ENCODE measurements at places on chromosomes 2 and 18.

DNA sequence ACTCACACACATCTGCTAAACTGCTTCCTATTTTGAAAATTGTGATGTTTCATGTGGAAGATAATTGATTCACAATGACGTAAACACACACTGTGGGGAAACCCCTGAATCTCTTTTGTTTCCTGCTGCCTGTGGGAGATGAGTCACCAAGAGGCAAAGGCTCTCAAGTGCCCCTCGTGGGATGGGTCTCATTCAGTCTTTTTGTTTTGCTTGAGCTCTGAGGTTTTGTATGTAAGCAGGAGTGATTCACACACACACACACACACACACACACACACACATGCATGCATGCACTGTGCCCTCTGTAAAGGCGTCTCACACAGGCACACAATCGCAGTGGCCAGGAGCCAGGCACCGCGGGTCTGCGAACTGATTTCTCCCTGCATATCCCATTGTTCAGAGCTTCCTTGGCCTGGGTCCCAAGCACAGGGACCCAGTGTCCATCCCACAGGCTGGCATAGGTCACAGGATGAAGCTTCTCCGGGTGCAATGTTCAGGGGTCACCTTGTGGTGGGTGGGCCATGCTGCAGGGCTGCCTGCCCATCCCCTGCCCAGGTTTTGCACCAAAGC is 12.1 kb upstream of the ARHGEF4 start:
- no peak for DNase-seq

DNA sequence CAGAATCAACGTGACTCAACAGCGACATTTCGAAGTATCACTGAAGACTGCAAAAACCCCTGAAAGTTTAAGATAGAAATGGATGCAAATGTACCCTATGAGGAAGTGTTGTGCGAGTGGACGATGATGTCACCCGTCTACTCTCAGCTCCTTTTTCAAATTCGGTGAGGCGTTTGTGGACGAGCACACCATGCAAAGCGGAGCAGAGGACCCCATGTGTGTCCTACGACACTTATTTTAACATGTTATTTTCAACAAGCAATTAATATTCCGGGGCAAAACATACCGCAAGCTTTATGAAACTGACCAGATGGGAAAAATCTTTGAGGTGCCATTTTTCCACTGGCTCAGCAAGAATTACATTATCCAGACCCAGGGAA is 2.0 kb downstream of the PXDN start:
- no peak for DNase-seq

DNA sequence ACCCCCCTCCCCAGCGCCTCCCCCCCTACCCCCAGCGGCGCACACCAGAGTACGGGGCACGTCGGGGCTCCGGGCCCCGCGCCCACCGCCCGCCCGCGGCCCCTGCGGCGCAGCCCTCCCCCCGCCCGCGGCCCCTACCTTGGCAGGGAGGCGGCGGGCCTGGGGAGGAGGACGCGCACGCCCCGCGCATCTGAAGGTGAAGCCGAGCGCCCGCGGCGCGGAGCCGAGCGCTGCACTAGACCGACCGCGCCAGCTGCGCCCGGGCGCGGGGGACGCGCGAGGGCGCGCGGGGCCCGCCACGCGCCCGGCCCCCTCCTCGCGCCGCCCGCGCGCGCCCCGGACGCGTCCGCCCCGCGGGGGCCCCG is at the start of gene ZNF516:
Gene ZNF516, minus strand, starts transcription at position 237 of the 365 bp plus-strand sequence. CDS start 52,188 bp downstream, outside the sequence.
- peak; percentile 68 for DNase-seq

GRCh38 chr18:22032392-22032961 is 136.9 kb upstream of the GATA6 start:
- no peak for DNase-seq

DNA sequence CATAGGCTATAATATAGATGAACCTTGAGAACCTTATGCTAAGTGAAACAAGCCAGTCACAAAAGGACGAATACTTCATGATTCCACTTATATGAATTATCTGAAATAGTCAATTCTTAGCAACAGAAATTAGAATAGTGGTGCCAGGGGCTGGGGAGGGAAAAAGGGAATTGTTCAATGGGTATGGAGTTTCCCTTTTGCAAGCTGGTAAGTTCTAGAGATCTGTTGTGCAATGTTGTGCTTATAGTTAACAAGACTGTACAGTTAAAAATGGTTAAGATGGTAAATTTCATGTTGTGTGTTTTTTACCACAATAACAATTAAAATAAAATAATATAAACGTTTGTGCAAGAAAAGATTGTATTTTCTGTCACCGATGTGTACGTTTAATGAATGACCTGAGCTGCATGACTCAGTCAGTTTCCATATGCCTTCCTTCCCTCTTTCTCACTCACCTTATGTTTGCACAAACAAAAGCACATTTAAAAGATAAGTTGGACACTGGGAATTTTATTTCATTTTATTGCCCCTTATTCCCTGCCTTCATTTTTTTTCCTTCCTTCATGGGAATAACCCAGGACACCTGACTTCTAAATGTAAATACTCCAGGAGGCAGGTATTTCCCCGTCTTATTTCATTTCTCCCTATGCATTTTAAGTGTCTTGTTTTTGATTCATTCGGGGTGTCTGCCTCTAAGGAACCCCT is 143.7 kb upstream of the TTC39C start:
- DNase-seq = no peak

DNA sequence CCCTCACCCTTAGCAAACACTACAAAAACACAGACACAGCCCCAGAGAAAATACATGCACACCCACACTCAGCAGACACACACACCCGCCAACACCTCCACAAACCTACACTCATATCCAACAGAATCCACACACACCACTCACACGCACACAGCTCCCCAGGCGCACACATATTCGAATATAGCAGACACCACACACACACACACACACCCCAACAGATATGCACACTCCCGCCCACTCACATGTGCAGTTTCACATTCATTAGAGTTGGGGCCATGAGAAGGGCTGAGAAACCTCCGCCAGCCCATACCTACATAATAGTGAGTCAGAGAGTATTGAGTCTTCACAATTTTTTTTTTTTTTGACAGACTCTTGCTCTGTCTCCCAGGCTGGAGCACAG is 29.4 kb upstream of the NOTO start:
- no peak for DNase-seq

DNA sequence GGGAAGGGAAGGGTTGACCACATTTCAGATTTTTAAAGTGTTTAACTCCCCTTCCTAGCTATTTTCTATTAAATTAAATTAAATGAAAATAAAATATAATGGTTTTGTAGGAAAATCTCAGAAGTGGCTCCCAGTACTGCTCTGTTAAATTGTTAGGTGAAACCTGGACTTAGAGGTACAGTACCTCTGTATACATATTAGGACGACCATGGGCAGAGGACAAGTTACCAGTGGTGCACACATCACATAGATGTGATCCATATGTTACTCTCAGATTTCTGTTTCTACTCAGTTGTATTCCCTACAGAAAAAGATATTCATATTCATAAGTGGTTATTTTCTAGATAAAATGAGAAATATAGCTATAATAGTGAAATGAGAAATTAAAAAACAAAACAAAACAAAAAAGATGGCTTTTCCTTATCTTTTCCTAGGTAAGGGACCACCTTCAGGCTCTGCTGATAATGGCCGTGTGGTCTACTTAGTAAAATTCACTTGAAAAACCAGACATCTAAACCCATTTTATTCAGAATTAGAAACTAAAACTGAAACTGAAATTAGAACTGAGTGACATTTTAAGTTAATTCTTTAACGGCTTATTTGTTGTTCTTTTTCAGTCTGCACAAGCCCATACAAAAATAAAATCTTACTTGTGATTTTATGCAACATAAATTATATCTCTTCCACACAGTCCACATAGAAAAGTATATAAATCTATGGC is 832.5 kb upstream of the CHAC2 start:
- DNase-seq = no peak

- DNase-seq = no peak
These were observed 57.7 kb upstream of the TFCP2L1 start for GRCh38 chr2:121342751-121343150.

GRCh38 chr2:226426292-226426736 is 373.3 kb downstream of the IRS1 start:
- DNase-seq = no peak

DNA sequence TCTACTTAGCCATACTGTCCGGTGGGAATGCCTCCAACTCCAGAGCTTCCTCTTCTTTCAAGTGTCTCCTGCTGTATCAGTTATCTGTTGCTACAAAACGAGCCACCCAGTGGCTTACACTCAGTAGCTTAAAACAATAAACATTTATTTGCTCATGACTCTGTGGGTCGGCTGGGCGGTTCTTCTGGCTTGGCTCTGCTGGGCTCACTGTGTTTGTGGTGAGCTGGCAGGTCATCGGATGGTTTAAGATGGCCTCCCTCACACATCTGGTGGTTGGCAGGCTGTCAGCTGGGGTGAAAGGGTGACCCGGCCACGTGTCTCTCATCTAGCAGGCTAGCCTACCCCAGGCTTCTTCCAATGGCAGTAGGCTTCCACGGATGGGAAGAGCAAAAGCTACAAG is 122.4 kb upstream of the SLC1A4 start:
- DNase-seq = no peak

DNA sequence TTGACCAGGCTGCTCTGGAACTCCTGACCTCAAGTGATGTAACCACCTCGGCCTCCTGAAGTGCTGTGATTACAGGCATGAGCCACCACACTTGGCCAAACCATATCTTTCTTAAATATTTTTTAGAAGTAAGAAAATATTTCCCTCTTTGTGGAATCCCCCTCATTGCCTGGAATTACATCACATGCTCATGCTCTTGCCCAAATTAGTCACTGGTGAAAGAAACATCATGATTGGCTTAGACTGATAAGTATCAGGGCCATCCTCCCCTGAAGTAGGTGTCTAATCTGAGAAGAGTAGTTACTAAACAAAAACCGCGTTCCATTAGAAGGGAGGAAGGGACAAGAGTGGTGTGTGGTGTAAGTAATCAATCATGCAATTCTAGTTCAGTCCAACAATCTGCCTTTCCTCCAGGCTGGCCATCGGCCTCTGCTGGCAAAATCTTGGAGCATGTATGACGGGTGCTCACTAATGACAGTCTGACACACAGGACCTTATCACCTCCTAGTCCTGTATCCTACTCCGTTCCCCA is 52.3 kb upstream of the SCG2 start:
- no peak for DNase-seq

GRCh38 chr2:39648580-39648979 is 17.1 kb upstream of the TMEM178A start:
- DNase-seq = no peak
